ENCODE measurements at places on chromosomes 7 and 10.
A peak's percentile ranks its signal among the peaks of the same experiment; 100 is the strongest.

DNA sequence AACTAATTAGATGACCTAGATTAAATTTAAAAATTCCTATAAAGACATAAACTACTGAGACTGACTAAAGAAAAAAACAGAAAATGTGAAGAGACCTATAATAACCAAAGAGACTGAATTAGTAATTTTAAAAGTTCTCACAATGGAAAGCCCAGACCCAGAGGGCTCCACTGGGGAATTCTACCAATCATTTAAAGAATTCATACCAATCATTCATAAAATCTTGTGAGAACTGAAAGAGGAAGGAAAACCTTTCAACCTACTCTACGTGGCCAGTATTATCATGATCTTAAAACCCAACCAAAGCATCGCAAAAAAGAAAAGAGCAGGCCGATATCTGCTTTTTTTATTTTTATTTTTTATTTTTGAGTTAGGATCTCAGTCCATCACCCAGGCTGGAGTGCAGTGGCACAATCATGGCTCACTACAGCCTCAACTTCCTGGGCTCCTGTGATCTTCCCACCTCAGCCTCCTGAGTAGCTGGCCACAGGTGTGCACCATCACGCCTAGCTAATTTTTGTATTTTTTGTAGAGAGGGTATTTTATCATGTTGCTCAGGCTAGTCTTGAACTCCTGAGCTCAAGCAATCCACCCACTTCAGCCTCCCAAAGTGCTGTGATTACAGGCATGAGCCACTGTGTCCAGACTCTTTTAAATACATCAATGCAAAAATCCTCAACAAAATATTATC lies 48.6 kb downstream of the DGKI start:
- DNase-seq: no peak

GRCh38 chr7:79624336-79624735 lies 170.9 kb upstream of the MAGI2 start:
- no peak for DNase-seq

DNA sequence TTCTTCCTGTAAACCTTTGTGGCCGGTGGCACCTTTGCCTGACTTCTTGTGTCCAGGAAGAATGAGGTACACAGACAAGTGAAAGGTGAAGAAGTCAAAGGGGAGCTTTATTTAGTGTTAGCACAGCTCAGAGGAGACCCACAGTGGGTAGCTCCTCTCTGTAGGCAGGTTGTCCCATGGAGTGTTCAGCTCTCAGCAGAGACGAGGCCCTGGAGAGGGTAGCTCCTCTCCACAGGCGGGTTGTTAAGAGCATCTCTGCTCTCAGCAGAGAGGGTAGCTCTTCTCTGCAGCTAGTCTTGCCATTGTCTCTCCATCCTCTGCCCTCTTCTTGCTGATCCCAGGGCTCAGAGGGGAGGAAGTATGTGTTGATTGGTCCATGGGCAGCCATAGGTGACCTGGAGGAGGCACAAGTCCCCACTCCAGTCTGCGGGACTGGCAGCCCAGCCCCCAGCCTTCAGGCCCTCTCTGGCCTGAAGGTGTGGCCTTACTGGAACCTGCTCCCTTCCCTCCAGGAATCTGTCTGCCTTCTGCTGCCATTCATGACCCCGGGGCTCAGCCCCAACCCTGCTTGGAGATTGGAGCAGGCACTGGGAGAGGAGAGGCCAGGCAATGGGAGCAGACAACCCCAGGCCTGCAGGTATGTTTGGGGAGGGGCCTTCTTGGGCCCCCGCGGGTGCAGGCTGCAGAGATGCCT lies 24.5 kb downstream of the HHEX start:
- peak; percentile 78 for DNase-seq

DNA sequence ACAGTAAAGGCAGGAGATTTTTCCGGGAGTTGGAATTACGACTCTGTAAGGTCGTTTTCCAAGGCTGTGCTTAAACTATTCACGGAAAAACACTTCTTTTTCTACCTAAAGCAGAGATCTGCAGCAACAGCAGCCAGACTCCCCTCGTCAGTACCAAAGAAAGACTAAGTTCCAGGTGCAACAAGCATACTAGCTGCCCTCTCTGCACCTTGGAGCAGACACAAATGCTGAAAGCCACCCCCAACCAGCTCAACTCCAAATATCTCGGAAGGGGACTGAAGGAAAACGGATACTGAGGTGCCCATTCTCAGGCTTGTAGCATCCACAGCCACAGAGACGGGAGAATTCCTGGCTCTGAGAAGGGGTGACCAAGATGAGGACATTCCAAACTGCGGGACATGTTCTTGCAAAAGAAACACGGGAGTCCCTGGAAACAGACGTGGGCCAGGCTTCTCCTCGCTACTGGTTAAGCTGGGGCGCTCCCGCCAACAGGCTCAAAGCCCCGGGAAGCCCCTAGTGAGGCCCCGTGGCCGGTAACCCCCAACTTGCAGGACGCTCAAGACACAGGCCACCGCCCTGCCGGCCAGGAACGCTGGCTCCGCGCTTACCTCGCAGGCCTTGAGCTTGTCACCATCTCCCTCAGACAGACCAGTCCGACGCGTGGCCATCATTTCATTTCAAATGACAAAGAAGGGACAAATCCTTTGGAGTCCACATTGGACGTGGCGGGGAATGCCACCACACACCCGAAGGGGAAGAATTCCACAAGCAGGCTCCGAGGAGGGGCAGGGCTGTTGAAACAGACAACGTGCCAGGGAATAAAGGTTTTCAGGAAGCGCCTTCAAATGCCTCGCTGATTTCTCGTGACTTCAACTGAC lies 2.2 kb downstream of the ARHGAP21 start:
- DNase-seq: no peak

- DNase-seq: no peak
Observed at GRCh38 chr10:31042670-31043069, 11.0 kb upstream of the ZNF438 start.

DNA sequence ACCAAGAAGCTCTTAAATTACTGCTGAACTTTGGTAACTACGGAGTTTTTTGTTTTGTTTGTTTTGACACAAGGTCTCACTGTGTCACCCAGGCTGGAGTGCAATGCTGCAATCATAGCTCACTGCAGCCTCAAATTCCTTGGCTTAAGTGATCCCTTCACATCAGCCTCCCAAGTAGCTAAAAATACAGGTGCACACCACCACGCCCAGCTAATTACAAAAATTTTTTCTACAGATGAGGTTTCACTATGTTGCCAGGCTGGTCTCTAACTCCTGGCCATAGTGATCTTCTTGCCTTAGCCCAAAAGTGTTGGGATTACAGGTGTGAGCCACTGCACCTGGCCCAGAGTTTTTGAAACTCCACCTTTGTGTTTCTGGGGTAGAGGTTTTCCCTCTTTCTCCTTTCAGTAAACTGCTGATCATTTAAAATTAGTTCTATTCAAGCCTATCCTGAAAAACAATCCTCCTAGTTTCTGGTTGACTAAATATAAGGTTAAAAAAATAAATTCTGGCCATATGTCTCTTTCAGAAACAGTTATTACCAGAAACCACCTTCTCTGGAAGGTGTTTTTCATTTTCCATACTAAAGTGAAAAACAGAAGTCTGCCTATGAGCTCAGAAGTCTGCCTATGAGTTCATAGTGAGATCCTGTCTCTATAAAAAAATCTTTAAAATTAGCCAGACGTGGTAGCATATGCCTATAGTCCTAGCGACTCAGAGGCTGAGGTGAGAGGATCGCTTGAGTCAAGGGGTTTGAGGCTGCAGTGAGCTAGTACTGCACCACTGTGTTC lies 63.9 kb downstream of the VOPP1 start:
- no peak for DNase-seq

GRCh38 chr7:44891372-44891771 lies 6.0 kb upstream of the PURB start:
- peak; percentile 34 for DNase-seq

GRCh38 chr7:108407676-108408075 lies 48.6 kb downstream of the NRCAM start:
- DNase-seq: no peak

DNA sequence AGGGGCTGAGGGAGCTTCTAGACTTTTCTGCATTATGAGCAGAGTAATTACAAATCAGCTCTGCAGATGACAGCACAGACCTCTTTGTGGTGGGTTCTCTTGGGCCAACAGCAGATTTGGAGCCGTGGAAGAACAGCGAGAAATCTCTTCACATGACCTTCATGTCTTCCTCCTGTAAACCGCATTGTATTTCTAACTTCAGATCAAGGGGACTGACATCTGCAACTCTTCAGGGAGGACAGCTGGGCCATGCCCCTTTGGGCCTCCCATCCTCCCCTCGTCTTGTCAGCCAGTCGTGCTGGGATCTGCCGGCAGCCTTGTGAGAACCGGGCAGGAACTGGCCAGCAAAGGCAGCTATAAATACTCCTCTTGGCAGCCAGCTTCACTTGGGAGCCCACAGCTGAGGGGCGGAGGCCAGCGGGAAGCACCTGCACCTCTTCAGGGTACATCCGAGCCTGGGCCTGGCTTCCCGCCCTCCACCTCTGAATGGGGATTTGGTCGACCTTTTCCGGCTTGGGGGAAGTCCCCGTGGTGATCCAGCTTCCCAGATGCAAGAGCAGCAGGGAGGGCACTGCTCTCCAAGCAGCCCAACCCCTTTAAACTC lies 54.7 kb downstream of the STEAP1B start:
- no peak for DNase-seq
